ENCODE measurements at places on chromosomes 6 and 20.

- no peak for DNase-seq
These were observed 4.9 kb downstream of the TNFAIP3 start for GRCh38 chr6:137871831-137872454.

- DNase-seq: no peak
These were observed 40.5 kb downstream of the BTBD9 start for GRCh38 chr6:38599261-38599660.

DNA sequence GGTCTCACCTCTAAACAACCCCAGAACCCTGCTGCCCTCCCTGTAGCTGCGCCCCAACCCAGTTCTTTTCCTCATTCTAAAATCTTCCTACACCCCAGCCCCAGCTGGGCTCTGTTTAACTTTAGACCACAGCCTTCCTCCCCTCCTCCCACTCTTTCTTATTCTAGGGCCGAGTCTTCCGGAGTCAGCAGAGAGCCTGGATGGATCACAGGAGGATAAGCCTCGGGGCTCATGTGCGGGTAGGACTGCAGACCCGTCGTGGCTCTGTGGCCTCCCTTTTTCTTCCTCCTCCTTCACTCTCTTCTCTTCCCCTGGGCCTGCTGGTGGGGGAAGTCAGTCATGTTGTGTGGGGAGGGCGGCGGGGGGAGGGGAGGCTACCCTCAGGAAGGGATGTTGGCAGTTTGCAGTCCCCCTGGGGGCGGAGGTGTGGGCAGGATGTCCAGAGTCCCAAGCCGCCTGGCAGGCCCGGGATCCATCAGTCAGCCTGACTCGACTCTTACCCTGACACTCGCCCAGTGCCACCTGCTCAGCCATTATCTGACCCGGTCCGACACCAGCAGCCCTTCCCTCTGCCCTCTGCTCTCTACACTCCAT, 8.1 kb downstream of the CAPN11 start:
- no peak for DNase-seq

DNA sequence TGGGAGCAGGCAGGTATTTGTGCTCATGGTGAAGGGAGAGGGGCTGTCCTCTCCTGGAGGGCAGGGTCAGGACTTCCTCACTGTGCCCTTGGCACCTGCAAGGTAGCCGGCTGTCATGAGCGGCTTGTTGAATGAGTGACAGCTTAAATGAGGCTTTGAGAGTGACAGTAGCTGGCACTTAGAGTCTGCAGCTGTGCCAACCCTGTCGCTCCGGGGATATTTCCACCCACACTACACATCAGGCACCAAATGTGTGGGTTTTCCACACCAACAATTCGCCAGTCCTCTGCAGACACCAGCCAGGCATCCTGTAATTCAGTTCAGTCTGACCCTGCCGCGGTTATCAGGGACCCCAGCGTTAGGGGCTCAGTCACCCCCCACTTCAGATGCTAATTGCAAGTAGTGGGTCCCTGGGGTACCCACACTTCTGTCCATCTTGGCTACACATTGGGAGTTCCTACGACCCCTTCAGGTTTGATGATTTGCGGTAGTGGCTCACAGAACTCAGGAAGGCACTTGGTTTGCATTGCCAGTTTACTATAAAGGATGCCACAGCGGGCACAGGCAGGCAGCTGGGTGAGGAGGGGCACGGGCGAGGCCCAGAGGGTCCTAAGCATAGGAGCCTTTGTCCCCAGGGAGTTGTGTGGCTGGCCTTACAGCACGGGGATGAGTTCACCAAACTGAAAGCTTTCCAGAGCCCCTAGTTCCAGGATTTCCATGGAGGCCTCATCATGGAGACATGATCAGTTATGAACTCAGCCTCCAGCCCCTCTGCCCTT, 9.1 kb downstream of the MTG2 start:
- no peak for DNase-seq

- no peak for DNase-seq
These were observed 82.1 kb downstream of the PSMG4 start for GRCh38 chr6:3340894-3341293.

- DNase-seq: no peak
These were observed 150.3 kb downstream of the CDK19 start for GRCh38 chr6:110664933-110665332.

DNA sequence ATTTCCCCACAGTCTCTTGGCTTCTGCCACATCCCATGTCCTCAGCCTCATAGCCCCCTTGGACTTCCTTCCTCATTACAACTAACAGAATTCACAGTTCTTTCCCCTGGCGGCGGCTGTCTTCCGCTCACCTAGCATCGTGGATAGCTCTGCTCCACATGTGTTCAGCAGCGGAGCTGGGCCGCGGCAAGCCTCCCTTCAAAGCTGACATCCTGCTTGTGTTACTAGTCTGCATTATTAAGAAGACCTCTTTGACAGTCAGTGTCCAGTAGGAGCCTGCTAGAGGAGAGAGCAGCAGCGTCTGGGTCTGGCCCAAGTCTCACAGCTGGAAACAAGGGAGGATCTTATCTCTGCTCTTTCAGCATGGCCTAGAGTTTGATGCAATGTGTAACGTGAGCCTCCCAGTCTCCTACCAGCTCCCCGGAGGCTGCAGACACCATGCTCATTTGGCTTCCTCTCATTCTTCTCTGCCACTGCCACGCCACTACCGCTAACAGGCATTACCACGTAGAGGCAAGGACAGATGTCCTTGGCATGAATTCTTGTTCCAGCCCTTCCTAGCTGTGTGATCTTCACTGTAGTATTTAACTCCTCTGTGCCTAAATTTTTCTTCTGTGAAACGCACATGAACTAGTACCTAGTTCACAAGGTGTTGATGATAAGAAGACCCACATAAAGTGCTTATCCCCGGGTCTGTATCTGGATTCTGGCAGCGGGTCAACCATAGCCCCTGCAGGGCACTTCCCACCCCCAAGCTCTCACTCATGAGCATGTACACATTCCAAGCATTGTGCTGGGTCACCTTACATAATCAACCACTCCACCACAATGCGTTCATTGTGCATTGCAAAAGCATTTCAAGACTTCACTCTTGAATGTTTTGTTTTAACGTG, 107.1 kb upstream of the BACH2 start:
- peak; percentile 7 for DNase-seq

DNA sequence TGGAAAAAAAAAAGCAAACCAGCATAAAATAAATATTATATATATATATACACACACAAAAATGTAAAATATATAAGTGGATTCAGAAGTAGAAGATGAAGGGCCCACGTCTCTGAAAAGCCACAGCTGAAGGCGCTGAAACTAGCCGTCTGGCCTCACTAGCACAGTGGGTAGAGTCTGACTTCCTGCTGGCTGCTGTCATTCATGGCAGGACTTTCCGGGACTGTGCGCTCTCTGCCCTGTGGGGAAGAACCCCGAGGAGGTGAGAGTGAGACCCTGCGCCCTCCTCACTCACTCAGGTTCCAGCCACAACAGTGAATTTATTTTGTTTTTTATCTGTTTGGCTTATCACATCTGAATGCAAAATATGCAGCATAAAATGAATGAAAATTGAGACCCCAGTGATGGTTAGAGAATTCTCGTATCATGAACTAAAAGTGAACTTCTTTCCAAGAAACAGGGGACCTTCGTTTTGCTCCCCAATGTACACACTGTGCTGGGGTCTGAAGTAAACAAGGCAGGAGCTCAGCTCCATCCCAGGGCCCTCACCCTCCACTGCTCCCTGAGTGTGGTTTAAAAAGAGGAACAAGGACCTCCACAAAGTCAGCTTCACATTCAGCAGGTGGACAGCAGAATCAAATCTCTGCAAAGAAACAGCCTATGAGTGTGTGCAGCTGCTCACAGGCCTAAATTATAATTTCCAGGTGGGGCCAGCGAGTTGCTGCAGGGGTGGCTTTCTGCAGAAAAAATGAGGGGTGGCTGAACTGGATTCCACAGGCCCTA, 1.3 kb upstream of the RAMACL start:
- no peak for DNase-seq

GRCh38 chr6:86581833-86582232, 355.5 kb upstream of the HTR1E start:
- no peak for DNase-seq

DNA sequence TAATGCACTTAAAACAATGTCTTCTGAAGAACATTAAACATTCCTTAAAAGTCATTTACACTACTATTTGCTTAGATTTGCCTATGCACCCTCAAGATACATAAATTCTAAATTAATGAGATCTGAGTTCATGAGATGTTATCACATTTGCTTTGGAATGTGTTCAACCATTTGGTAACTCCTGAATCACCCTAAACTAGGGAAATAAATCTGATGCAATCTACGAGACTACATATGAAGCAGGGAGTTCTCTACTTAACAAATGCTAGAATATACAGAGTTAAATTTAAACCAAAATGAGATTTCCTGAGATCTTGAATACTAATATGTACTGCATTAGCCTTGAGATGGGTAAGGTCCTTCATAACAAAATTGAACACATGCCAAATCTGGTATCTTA, 170.1 kb downstream of the CLIC5 start:
- DNase-seq: no peak

DNA sequence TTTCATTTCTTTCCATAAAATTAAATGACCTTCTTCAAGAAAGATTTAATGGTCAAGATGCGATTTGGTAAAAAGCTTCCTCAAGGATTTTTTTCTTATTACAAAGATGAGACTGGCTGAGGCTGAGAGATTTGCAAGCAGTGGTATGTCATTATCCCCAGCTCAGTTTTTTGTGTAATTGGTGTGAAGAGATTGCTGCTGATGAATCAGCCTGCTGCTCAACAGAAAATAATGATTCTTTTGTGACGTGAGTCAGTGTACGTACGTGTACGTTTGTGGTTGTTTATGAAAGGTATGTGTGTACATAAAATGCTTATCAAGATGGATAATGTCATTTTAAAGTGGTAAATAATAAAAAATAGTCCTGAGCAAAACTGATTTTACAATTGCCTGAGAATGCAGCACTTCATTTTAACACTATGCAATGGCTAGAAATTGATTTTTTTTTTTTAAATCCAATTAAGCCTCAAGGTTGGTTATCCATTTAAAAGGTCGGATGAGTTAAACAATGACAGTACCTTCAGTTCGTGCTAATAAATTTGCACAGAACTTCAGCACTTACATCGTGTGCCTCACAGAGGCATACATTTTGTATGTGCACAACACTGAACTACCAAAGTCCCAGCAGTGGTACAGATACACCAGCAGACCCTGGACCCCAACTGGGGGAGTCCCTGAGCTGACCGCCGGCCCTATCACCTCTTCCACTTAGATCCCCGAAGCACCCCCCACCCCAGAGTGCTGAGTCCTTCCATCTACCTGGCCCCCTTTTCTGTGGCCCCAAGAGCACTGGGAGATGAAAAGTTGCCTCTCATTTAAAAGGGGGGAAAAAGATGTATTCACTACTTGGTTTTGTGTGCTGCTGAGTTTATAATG, 9.7 kb upstream of the NPEPL1 start:
- no peak for DNase-seq

GRCh38 chr6:4270776-4271175, 135.4 kb upstream of the ECI2 start:
- DNase-seq: no peak

- no peak for DNase-seq
These were observed 4.3 kb upstream of the ADGB start for GRCh38 chr6:146594495-146594894.

DNA sequence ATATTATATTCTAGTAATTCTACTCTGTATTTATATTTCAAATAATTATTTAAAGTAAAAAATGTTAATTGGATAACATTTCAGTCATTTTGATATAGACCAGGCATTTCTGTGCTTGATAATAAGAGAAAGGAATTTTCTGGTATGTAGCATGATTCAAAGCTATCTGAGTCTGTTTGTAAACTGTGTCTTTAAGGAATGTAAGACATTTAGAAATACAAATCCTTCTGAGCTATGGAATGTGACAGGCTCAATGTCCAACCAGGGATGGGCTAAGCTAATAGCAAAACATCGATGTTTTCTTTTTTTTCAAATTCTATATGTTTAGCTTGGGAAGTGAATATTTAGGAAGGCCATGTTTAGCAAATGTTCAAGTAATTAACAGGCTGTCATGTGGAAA, 41.5 kb upstream of the FAM83B start:
- no peak for DNase-seq

GRCh38 chr6:144159742-144160141, 9.4 kb downstream of the STX11 start:
- DNase-seq: no peak
